ENCODE measurements at places on chromosomes 6 and 20.

- DNase-seq = peak; percentile 28
Observed at GRCh38 chr6:51273228-51273961, 454.7 kb downstream of the TFAP2B start.

DNA sequence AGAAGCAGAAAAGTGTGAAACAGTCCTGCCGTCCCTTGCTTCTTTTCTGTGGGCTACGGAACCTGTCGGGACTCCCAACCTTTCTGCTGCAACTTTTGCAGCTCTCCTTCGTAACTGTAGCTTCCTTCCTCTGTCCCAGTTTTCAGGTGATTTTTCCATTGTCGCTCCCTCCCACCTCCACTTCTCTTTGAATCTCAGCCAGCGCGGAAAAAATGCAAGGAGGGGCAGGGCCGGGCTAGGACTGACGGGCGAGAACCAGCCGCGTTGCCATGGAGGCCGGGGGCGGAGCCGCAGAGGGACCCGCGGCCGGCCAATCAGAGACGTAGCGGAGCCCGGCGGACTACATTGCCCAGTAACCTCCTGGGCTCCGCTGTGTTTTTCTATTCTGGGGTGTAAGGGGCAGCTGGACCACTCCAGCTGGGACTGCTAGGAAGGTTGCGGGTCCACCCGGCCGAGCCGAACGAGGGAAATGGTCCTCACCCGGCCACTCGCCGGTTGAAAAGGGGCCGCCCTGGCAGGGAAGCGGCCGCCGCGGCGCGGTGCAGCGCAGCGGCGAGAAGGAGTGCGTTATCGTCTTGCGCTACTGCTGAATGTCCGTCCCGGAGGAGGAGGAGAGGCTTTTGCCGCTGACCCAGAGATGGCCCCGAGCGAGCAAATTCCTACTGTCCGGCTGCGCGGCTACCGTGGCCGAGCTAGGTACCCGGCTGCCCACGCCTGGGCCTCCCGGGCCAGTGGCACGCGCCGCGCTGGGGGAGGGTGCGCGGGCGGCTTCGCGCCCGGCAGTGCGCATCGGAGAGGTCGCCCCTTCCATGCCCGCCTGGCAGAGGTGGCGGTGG lies at the start of the genes CYP39A1 and SLC25A27:
Gene CYP39A1, minus strand, starts transcription at position 216 of the 836 bp plus-strand sequence. CDS start 236 bp downstream, outside the sequence.
Gene SLC25A27, plus strand, starts transcription at position 373 of the 836 bp plus-strand sequence. Its CDS starts 218 bp downstream, at position 591.
- DNase-seq = peak; percentile 38

DNA sequence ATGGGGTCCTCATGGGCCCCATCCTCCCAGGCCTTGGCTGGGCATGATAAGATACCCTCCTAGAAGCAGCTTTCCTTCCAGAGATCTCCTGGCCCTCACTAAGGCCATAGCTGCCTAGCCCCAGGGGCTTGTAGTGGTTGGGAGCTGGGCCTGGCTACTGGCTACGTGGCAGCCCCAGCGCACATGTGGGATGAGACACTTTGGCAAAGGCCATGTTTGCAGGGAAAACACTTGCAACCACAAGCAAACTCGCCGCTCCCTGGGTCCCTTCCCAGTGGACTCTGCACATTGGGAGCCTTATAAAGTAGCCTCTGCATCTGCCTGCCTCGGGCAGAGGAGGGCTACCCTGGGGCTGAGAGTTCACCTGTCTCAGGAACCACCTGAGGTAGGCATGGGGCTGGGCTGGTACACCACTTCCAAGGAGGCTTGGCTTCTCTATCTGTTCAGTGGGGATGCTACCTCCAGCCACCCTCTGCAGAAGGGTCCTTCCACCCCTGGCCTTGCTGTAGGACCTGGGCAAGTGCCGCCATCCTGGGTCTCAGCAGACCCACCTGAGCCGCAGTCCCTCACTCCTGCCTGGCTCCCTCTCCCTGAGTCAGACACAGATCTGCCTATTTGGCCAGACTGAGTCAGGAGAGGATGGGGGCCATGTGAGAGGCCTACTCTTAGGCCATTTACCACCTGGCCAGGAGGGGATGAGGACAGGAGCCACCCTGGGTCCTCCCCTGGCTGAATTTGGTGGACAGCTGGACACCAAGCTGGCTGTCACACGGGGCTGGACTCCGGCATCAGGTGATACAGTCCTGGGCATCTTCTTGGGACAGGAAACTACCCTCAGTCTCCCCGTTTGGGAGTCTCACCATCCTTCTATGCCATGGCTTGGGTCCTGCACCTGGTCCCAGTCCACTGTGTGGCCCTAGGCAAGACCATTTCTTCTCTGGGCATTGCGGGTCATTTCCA lies at the start of gene BPIFB2:
Gene BPIFB2, plus strand, starts transcription at position 329 of the 960 bp plus-strand sequence. CDS start 871 bp downstream, outside the sequence.
- no peak for DNase-seq

GRCh38 chr6:157223021-157223430 lies 100.3 kb downstream of the TMEM242 start:
- no peak for DNase-seq

- DNase-seq = peak; percentile 58
Observed at GRCh38 chr6:129749749-129750120, 39.8 kb upstream of the ARHGAP18 start.

DNA sequence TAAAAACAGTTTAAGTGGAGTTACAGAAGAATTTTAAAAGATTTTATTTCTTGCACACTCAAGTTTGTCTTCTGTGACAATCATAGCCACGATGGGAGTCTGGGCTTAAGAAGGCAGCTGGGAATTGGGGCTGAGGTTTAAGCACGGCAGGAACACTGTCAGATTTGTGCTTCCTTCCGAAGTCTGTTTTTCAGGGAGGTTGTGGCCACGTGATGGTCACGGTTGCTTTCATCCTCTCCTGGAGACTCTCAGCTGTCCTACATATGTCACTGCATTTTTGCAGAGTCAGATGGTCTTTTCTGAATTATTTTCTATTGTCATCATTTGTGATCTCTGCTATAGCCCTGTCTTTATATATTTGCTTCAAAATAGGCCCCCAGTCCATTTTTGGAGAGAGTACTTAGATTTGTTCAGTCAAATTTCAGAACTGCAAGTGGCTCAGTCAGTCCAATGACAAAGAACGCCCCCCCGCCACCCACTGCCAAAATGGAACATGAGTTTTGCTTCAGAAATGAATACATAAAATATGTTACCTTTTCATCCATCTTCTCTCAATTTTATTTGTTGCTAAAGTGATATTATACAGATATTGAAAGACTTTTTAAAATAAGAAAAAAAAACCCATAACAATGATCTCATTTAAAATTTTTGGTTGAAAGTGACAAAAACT lies 111.8 kb upstream of the ZFP64 start:
- DNase-seq = no peak

GRCh38 chr20:36339646-36340592 lies 33.8 kb downstream of the DLGAP4 start:
- DNase-seq = no peak

GRCh38 chr6:37554480-37554819 lies 54.8 kb upstream of the CCDC167 start:
- DNase-seq = no peak

GRCh38 chr6:88548891-88549505 lies 382.9 kb upstream of the CNR1 start:
- no peak for DNase-seq

- DNase-seq = no peak
Observed at GRCh38 chr6:166496460-166496859, 90.0 kb downstream of the RAMACL start.
